ENCODE measurements at places on chromosomes 2 and 18.

GRCh38 chr18:68797871-68798270, at the start of gene CCDC102B:
TSS of gene CCDC102B (plus strand) at chr18:68798080. CDS start at chr18:68836764, 38,684 bp downstream.
- DNase-seq: peak; percentile 68

DNA sequence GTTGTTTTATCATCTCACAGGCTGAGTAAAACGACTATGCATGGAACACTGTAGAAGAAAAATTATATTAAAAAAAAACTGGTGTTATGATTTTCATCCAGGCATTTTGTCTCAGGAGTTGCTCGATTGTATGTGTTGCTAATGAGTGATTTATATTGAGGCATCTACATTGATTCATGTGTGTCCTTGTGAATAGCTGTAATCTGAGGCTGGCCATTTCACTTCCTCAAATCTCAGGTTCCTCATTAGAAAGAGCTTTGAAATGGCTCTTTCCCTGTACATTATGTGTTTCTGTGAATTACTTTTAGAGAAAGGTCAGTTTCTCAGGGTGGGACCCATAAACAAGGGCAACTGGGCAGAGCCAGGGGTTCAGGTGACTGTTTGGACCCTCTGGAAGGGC, 2.3 kb downstream of the IL18R1 start:
- DNase-seq: no peak

GRCh38 chr2:47778698-47779425, 4.1 kb upstream of the MSH6 start:
- no peak for DNase-seq

DNA sequence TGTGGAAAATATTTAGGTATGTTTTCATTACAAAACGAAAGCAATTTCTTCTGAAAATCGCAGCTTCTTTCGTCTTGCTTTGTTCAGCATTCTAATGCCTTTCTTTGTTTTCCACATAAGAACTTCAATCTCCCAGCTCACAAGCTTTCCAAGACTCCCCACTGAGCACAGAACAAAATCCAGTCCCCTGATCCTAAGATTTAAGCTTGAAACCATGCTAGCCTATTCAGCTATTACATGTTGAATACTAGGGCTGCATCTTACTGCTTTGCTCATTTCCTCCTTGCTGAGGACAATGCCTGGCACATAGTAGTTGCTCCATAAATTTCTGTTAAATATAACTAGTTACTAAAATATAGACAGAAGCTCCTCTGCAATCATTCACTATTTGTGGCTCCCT, 160.6 kb downstream of the GALNT3 start:
- DNase-seq: no peak

DNA sequence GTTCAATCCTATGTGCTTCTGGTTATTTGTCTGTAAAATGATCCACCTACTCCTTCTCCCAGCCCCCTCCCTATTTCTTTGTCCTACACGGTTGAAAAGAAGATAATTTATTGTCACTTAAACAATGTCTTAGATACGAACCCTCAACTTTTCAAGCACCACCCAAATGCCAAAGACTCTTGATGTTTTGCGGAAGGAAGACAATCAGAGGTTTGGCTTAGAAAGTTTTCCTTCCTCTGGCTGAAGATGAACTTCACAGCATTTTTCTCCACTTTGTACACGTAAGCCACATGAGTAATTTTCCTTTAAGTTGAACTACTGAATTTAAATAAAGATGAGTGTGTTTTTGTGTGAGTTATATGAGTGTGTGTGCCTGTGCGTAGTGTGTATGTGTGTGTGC, 25.5 kb upstream of the SLC8A1 start:
- DNase-seq: no peak

DNA sequence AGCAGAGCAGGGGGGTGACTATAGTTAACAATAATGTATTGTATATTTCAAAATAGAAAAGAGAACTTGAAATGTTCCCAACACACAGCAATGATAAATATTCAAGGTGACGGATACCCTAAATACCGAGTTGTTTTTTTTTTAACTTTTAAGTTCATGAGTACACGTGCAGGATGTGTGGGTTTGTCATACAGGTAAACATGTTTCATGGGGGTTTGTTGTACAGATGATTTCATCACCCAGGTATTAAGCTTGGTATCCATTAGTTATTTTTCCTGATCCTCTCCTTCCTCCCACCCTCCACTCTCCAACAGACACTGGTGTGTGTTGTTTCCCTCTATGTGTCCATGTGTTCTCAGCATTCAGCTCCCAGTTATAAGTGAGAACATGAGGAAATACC, 164.5 kb upstream of the DNMT3A start:
- no peak for DNase-seq

DNA sequence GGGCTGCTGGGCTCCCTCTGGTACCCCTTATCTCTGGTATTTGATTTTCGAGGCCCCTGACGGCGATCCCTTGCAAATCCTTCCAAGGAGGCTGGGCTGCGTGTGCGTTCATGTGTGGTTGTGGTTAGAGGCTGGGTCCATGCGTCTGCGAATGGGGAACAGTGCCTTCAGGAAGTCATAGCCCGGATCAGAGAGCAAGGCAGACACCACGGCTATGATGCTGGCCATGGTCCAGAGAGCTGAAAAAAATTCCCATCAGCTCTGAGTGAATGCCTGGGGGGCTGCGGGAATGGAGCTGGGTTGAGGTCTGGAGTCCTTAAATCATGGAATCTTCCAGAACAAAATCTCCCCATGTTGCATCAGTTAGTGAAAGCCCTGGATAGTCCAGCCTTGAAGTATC, 145.5 kb downstream of the ACKR3 start:
- no peak for DNase-seq

- DNase-seq: no peak
Measured at GRCh38 chr18:77100751-77101355, 31.7 kb downstream of the MBP start.

DNA sequence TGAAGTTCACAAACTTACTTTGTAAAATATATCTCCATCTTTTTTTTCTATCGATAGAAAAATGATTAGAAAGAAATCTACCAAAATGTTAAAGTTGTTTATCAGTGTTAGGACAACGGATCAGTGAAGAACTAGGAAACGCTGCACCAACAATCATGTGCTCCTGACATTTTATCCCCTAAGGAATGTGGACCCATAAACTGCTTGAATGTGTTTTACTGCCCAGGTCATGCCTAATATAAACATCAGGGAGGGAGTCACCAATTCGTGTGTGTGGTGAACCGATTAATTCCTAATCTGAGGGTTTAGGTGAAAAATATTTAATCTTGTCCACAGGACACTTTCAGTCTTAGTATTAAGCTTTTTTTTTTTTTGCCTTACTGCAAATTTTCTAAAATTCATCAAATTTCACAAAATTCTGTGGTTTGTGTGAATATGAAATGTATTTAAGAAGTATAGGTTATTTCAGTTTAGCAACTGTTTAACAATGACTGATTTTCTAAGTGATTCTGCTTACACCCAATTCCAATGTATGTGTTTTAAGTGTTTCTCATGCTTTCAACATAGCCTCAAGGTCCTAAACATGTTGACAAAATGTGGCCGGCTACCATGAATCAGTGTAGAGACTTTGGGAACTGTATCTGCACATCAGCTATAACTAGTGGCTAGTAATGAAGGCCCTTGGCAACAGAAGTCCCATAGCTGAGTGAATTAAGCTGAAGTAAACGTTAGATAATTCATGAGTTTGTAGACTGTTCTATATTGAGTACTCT, 11.1 kb upstream of the KIDINS220 start:
- DNase-seq: no peak

GRCh38 chr2:127620866-127621265, 25.1 kb upstream of the GPR17 start:
- DNase-seq: no peak

DNA sequence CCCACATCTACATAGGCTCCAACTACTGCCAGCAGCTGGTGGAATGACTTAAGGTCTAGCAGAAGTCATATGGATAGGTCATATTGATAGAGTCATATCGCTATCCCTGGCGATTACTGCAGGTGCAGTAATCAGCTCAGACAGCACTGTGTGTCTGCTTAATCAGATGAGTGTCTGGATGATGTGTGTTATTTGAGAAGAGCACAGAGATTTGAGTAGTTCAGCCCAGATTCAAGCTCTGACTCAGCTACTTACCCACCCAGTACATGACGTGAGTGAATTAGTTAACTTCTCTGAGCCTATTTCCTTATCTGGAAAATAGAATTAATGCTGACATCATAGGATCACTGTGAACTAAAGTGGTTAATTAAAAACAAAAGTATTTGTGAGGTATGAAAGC, 78.9 kb downstream of the EHD3 start:
- no peak for DNase-seq

- no peak for DNase-seq
Measured at GRCh38 chr18:32439241-32439640, 31.4 kb downstream of the GAREM1 start.

GRCh38 chr2:238376884-238377391, 49.8 kb upstream of the ASB1 start:
- peak; percentile 73 for DNase-seq

GRCh38 chr2:189485146-189485545, 43.9 kb downstream of the WDR75 start:
- no peak for DNase-seq

- DNase-seq: no peak
Measured at GRCh38 chr2:3282056-3282998, 95.3 kb downstream of the EIPR1 start.

- no peak for DNase-seq
Measured at GRCh38 chr2:165435611-165436010, 33.9 kb upstream of the CSRNP3 start.

DNA sequence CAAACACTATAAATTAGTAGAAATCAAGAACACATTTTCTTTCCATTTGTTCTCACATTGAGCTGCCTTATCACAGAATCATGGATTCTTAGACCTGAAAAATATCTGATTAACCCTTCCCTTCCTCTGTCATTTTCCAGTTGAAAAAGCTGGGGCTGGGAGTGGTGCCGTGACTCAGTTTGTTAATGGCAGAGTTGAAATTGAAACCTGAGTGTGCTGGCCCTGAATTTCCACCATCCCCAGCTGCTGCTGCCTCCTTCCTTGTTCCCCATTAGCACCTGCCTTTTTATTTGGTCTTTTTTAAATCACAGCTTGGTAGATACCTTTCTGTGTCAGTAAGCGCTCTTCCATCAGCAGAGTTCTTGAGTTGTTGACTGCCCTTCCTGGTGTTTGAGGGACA, 10.6 kb downstream of the FARP2 start:
- no peak for DNase-seq

DNA sequence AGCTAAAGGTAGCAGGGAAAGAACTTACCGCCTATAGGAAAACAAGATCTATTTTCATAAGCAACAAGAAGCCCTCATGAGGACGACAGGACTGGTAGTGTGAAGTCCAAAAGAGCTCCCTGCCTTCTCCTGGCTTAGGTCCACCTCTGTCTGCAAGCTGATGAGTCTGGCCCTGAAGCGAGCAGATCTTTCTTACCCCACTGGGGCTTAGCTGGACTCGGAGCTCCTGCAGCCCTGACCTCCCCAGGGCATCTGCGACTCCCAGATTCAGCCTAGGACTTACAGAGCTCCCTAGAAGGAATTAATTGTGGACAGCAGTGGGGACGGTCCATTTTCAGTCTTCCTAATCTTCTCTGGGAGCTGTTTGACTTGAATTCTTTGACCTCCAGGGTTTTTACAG, 53.7 kb downstream of the MCFD2 start:
- DNase-seq: no peak

DNA sequence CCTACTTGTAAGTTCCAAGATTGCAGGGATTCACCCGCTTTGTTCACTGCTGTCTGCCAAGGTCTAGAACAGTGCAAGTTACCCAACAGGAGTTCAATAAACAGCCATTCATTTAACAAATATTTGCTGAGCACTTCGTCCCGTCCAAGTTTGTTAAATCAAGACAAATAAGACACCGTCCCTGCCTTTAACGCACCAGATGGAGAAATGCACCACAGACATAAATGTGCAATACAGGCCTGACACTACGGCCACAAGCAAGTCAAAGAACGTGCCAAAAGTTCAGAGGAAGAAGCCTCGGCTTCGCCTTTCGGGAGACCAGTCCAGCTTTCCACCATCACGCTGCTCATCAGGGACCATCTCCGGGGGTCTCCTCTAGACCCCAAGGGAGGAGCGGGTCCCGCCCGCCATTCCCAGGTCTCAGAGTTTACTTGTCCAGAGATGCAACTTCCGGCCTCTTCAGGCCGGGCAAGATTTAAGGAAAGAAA, 429 bp downstream of the C2orf76 start:
- peak; percentile 33 for DNase-seq

DNA sequence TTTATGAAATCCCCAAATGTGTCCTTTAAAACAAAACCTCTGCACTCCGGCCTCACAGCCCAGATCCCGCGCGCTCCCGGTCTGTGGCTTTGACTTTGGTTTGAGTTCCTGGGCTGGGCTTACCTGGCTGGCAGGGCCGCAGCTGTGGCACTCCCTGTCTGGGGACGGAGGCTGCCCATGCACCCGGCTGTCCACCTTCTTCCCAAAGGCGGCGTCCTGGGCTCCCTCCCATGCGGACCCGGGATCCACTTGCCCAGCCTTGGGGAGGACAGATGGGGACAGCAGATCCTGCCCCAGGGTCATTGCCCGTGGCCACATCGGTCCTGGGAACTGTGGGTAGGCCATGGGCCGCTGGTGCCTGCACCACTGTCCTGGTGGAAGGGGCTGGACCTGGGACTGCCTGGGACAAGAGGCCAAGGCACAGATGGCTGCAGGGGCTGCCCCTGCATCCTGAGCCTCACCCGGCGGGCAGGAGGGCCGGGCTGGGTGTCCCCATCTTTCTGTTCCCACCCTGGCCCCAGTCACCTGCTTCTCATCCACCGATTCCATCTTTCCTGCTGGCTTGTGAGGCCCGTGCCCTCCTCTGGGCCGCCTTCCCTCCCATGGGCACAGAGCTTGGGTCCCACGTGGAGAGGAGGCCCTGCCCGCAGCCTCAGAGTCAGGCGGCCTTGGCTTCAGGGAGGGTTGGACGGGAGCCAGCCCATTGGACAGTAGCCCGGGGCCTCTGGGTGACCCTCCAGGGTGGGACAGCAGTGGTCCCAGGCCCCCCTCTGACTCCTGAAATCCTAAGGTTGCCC, 27.7 kb downstream of the NFATC1 start:
- DNase-seq: no peak

GRCh38 chr18:50356036-50356945, 18.6 kb upstream of the SKA1 start:
- peak; percentile 14 for DNase-seq

GRCh38 chr18:42689310-42689709, 426.2 kb downstream of the RIT2 start:
- DNase-seq: no peak

- no peak for DNase-seq
Measured at GRCh38 chr2:64447317-64448040, 6.5 kb upstream of the LGALSL start.

DNA sequence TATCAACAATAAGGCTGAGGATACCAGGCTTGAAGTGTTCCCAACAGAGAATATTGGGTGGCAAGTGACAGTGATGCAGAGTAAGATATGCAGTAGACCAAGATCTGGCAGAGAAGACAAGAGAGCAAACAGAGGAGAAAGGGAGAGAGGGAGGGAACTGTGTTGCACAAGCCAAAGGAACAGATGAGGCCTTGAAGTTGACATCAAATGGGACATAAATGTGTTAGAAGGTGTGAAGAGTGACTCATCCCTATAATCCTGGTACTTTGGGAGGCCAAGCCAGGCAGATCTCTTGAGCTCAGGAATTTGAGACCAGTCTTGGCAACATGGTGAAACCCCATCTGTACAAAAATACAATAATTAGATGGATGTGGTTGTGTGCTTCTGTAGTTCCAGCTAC, 342.9 kb downstream of the PARD3B start:
- DNase-seq: peak; percentile 21

Measured in EL (cell line).